ENCODE measurements at places on chromosomes 5 and 9. TPM values are rescaled to one million over a fixed set of nuclear protein-coding genes. Genes with fewer than 3 reads are reported as not detected.

CDKN2B-AS1 gene
- 0.99 TPM for total RNA-seq

COL23A1 gene
- total RNA-seq, result not detected

GRCh38 chr9:79166005-79166404 is 405.8 kb upstream of the TLE4 start:
- no peak for DNase-seq

DNA sequence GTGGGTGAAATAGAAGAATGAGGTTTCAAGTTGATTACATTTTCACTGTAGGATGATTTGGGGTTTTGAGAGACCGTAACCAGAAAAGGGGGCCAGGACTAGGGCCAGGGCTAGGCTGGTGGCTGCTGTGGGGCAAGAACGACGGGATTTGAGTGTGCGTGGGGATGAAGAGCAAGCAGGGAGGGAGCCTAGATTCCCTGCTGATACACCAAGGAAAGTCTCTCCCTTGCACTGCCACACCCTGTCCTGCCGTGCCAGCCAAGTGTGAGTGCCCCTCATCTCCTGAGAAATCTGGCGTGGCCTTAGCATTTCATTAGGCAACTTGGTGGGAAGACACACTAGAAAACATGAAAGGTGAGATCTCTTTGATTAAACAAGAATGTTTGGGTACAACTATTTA is 42.6 kb downstream of the RAI14 start:
- DNase-seq, result no peak

DNA sequence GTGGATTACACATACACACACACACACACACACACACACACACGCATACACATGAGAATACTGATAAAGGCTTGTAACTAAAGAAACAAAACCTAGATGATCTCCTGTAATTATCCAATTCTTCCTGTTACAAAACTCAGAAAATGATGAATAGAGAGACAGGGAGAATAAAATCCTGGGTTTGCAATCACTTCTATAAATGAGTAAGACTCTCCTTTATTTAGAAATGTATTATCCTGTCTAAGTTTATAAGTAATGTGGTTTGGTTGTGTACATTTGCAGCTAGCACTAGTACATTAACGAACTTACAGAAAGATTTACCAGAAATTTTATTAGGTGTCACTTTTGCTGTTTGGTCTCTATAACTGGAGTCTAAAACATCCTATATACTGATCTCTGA is 2.8 kb upstream of the PRR16 start:
- DNase-seq, result no peak

Data from CD4-positive, CD25-positive, alpha-beta regulatory T cell (primary cell).